RKO (cell line): ENCODE measurements at places on chromosomes 2 and 18.

GRCh38 chr2:135265960-135266490 is 213.9 kb downstream of the RAB3GAP1 start:
- DNase-seq: no peak

DNA sequence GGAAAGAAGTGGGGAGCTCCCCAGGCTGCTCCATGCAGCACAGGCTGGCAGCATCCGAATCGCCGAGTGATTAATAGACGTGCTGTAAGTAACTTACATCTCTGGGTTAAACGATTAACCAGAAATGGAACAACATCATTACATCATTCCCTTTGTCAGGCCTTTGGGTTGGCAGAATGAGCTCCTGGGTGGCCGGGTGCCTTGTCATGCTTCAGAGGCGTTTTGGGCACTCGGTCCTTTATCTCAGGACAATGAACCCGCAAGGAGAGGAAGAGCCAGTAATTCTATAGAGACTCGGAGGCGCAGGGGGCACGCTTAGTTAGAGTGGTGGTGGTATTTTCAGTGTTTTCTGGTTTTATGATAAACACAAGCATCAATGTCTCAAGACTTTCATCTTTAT is 146.9 kb upstream of the TPO start:
- DNase-seq: no peak

DNA sequence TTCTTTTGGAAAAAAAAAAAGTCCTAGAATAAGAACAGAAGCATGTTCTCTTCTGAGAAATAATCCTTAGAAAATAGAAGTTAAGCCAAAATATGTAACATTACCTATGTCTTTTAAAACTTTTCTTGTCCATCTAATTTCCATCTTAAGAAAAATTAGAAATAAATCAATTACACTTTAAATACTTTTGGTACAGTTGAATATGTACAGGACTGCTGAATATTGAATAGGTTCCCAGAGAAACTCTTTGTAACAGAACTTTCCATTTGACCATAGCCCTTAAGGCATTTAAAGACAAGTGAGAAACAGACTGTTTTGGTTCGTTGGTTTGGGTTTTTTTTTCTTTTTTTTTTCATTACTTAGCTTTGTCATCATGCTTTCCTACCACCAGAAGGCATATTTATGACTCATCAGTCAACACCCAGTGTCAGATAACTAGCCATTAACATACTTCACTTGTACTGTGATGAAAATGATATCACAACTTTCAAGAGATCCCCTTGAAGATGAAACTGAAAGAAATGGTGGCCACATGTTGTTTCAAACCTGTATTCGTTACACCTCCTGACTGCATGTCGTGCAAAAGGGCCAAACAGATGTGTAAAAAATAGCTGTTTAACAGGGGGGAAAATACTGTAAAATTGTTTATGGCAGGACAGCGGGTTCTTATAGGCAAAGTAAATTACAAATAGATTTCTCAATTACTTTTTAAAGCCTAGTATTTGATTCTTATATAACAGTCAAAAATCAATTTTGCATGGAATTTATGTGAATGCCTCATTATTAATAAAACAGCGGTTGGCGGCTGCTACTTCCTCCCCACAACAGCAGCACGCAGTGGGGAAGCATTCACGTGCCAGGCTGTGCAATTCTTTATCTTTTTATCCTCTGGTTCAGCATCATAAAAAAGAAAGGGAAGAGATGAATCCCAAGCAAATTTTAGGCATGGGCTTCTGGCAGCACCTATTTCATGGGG is 280.7 kb upstream of the HNRNPA3 start:
- peak; percentile 29 for DNase-seq

DNA sequence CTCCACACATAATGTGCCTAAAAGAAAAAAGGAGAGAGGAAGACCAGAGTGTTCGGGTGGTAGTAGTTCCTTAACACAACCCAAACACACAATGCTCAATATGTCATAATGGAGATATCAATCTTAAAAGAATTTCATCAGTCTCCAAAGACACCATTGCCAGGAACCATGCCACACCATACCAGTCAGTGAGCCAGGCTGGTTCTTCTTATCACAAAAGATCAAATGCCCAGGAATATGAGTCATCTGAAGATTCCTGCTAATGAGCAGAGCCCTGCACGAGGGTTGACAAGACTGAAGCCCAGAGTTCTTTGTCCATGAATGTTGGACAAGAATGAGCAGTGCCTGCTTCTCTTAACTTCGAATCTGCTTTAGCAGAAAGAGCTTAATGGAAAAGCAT is 262.3 kb downstream of the ZNF516 start:
- no peak for DNase-seq

DNA sequence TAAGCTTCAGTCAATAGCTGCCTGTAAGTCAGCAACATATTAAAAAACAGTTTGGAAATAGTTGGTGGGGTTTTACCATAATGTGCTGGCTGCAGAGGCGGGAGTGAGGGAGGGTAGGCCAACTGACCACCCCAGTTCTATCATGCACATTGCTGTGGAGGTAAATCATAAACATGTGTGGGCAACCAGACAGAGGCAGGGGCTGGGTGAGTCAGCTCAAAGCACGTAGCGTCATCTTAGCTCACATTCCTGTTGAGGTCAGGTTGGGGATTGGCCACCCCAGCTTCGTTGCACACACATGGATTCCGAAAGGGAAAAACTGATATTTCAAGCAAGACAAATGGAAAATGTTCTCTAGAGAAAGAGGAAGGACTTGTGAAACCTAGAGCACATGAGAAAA is 19.5 kb downstream of the GPR45 start:
- no peak for DNase-seq

GRCh38 chr18:36366994-36367839 is 69.7 kb downstream of the FHOD3 start:
- DNase-seq: no peak

- DNase-seq: no peak
Observed at GRCh38 chr2:170739507-170740046, 24.4 kb downstream of the SP5 start.

GRCh38 chr2:215994911-215995310 is 18.4 kb downstream of the MREG start:
- no peak for DNase-seq

DNA sequence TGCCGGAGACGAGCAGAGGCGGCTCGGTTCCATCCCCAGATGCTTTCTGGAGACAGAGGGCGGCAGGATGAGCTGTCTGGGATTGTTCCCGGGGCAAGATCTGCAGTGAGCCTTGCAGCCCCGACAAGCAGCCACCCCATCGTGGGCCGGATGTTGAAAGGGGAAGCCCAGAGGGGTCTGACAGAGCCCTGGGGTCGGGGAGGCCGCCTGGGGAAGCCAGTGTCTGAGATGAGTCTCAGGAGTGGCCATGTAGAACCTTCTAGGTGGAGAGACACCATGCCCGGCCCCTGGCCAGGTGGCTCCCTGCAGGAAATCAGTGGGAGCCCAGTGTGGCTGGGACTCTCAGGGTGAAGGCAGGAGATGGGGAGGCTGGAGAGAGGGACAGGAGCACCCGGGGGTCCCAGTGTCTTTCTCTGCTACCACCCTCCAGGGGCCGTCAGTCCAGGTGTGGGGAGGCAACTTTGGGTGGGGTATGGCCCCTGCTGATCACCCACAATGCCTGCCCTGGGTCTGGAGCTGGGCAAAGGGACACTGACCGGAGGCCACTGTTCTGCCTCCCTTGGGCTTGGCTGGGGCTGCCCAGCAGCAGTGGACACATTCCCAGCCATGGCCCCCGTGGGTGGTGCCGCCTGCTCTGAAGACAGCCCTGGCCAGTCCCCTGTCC is 128.3 kb upstream of the HS6ST1 start:
- no peak for DNase-seq
